Posterior vena cava (tissue), 2 donors: ENCODE measurements at places on chromosomes 13 and 19.

GRCh38 chr13:113356596-113356995 is 7.3 kb downstream of the GRTP1 start:
- peak; percentile 10 for DNase-seq

DNA sequence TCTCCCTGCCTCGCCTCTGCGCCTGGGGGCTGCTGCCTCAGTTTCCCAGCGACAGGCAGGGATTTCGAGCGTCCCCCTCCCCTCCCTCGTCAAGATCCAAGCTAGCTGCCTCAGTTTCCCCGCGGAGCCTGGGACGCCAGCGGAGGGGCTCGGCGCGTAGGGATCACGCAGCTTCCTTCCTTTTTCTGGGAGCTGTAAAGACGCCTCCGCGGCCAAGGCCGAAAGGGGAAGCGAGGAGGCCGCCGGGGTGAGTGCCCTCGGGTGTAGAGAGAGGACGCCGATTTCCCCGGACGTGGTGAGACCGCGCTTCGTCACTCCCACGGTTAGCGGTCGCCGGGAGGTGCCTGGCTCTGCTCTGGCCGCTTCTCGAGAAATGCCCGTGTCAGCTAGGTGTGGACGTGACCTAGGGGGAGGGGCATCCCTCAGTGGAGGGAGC is 722 bp upstream of the ICAM1 start:
- DNase-seq: peak; percentile 96

GRCh38 chr13:25778365-25778764 is 273.5 kb downstream of the SHISA2 start:
- no peak for DNase-seq

DNA sequence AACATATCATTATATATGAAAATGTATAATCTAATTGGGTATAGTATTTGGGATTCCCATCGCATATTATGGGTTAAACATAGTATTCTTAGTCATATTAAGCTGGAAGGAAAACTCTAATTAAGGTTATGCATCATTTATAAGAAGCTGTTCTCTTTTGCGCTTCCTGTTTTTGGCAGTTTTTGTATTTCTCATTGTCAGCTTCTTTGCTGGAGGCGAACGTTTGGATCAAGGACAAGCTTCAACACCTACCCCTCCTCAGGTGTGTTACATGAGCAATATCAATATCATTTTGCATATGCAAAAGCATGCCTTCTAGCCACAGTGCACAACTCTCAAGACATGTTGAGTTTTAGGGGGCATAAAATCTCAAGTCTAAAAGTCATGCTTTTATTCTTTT is 439.8 kb downstream of the TDRD3 start:
- DNase-seq: no peak

DNA sequence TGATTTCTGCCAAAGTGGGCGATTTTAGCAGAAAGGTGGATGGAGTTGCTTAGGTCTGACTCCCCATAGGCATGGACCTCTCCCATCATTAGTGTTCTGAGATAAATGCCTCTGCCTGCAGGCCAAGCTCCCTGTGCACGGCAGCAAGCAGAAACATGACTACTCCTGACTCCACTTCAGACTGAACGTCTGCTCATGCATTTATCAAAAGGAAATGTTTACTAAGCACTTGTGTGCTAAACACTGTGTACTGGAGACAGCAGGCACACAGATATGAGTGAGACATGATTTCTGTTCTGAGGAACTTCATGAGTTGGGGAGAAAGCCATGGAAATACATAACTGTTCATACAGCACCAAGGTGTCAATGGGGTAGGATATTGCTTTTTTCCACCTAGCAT is 149.6 kb downstream of the MIPEP start:
- DNase-seq: no peak
